ENCODE measurements at places on chromosomes 16 and 17.

- no peak for DNase-seq
These were observed 63.0 kb downstream of the PGS1 start for GRCh38 chr17:78441271-78441971.

GRCh38 chr16:57003439-57004386 lies 14.4 kb downstream of the NLRC5 start:
- no peak for DNase-seq

GRCh38 chr16:54285414-54286089 lies 1.0 kb downstream of the IRX3 start:
- DNase-seq = no peak

DNA sequence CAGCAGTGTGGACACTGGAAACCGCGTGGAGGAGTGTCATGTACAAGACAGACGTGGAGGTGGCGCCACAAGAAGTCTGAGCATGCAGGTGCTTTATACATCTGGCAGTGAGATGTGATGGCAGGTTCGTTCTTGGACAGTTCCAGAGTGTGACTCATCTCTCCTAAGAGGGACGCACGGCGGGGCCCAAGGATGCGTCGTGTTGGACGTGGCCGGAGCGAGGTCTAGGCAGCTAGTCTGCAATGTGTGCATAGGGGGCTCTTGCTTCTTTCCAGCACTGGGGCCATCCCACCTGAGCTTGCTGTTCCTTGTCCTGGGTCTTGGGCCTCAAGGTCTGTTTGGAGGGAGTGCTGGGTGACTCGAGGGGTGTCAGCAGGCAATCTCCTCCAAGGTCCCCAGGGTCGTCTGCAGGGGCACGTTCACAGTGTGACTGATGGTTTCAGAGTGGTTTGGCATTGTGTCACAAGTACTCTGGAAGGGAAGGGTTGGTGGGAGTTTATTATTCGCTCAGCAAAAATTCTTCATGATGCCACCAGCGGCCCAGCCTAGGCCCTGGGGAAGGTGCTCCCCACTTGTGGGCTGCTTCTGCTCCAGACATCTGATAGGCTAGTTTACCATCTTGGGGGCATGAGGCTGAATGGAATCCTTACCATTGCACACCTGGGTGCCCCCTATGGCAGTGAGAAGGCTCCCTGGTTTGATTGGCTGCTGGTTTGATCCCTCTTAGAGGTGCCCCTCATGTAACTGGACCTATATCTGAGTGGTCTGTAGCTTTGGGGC lies 22.1 kb downstream of the SPACA3 start:
- DNase-seq = no peak

- DNase-seq = no peak
These were observed 9.7 kb upstream of the RSKR start for GRCh38 chr17:28623696-28624095.

- DNase-seq = no peak
These were observed 11.7 kb upstream of the SLC47A2 start for GRCh38 chr17:19728084-19728495.

GRCh38 chr17:11242411-11242810 lies 1.4 kb downstream of the SHISA6 start:
- no peak for DNase-seq

DNA sequence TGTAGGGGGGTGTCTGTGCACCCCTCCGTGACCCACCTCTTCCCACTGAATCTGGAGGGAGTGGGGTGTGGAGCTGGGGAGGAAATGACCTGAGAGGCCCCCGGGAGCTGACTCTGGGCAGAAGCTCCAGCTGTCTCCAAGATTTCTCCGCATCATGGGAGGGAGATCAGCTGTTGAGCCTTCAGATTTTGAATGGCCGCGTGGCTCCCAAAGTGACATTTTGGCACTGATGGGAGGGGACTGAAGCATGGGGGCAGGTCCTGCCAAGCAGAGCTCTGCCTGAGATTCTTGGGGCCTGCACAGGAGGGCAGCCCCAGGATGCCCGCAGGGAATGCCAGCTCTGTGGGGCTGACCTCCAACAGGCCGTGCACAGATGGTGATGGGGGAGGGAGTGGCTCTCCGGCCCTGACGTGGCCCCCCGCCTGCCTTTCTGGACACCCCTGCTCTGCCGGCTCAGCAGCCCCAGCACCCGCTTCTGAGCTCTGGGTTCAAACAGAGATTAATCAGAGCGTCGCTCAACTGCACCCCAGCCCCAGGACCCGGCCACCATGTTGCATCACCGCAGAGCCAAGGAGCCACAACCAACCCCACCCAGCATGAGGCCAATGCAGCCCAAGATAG lies 25.3 kb upstream of the UBE2I start:
- DNase-seq = no peak

DNA sequence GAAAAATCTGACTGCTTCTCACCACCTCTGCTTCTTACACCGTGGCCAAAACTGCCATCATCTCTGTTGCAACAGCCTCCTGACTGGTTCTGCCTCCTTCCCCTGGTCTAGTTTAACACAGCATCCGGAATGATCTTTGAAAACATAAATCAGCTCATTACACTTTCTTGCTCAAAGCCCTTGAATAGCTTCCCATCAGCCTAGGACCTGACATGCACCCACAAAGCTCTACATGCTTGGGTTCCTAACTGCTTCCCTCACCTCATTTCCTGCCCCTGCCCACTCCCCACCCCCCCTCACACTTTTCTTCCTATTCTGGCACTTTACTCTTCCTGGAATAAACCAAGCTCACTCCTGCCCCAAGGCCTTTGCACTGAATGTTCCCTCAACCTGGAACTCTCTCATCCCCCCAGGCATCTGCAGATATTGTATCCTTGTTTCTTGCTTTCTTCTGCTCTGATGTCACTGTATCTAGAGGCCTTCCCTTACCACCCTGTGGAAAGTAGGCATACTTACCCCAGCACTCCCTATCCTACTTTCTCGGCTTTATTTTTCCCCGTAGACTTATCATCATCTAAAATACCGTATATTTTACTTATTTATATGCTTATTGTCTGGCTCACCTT lies 112.4 kb downstream of the FTO start:
- DNase-seq = no peak

DNA sequence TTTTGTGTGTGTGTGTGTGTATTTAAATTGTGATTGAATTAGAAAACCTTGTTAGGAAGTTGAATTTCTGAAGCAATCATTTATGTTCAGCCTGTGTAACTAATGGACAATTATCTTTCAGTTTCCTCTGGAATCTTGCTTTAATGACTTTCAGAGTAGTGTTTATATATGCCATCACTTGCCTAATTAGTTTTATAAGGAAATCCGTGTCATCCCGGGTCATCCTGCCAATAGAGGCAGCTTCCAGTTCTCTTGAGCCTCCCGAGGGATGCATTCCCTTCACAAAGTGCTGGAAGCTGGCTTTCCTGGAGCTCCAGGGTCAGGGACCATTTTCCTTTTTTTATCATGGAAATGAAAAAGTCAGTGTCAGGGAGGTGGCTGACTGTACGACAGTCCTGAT lies 42.9 kb downstream of the PRKCA start:
- DNase-seq = no peak

DNA sequence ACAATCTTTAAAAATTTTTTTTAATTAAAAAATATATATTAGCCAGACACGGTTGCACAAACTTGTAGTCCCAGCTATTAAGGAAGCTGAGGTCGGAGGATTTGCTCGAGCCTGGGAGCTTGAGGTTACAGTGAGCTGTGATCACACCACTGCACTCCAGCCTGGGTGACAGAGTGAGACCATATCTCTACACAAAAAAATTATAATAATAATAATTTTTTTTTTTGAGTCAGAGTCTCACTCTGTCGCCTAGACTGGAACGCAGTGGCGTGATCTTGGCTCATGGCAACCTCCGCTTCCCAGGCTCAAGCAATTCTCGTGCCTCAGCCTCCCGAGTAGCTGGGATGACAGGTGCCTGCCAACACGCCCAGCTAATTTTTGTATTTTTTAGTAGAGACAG lies 23.8 kb downstream of the LITAF start:
- DNase-seq = no peak

- no peak for DNase-seq
These were observed 24.5 kb downstream of the GPR142 start for GRCh38 chr17:74391771-74392170.

- DNase-seq = no peak
These were observed 363.9 kb downstream of the SEC14L1 start for GRCh38 chr17:77504652-77505155.

DNA sequence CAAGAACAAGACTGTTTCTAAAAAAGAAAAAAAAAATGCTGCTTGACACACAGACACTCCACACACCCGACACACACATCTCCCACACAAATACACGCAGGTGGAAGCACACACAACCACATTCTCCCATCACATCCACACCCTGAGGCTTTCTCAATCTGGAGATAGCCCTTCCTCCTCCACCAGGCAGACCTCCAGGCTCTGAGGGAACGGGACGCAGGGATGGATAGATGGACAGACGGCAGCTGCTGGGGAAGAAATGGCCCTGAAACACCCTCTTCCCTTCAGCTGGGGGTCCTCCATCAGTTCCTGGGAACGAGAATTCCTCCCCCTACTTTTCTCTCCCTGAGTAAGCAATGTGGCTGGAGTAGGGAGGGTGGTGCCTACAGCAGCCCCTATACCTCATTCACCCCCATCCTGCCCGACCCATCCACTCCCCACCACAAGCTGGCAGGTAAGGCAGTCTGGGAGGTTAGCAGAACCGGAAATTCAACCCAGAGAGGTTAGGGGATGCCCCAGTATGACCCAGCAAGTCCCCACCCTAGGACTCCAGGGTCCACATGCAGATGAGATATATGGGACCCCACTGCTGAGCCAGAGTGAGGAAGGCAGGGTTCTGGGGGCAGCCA lies 4.1 kb upstream of the LITAFD start:
- DNase-seq = no peak

- DNase-seq = no peak
These were observed 66.0 kb downstream of the CDK12 start for GRCh38 chr17:39527220-39527813.

GRCh38 chr17:53527473-53527872 lies 295.3 kb upstream of the KIF2B start:
- no peak for DNase-seq

GRCh38 chr17:44218344-44219107 lies 949 bp downstream of the UBTF start:
- peak; percentile 86 for DNase-seq

- DNase-seq = no peak
These were observed 25.5 kb upstream of the AXIN2 start for GRCh38 chr17:65586899-65587298.

DNA sequence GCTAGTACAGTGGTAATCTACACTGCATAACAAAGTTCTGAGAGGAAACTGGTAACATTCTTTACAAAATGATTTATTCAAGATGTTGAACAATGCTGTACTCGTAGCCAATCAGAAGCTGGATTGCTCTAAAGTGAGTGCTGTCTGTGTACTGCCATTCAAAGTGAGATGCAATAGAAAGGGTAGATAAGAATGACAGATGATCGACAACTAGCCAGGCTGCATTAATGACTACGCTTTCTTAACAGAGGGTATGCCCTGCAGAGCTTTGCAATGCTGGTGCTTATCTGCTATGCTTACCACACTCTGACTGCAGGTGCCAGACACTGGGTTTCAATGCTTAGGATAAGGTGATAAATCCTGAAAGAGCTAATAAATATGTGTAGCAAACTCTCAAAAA lies 46.1 kb upstream of the SLC25A19 start:
- no peak for DNase-seq

- no peak for DNase-seq
These were observed 16.0 kb upstream of the SOX9 start for GRCh38 chr17:72104863-72105234.

- DNase-seq = no peak
These were observed 11.0 kb upstream of the XYLT1 start for GRCh38 chr16:17481736-17482135.

GRCh38 chr16:29744541-29745101 lies 1.2 kb downstream of the C16orf54 start:
- peak; percentile 7 for DNase-seq

DNA sequence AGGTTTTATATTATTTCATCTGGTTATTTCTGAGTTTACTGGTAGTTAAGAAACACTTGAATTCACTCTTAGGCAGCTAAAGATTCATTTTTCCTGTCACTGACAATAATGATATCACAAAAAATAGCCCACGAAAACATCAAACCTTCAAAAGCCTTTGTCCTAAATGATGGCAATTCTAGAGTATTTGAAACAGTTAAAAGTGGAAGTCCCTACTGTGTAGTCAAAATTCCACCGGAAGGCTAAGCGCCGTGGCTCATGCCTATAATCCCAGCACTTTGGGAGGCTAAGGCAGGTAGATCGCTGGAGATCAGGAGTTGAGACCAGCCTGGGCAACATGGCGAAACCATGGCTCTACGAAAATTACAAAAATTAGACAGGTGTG lies 103.5 kb downstream of the HIC1 start:
- DNase-seq = no peak

DNA sequence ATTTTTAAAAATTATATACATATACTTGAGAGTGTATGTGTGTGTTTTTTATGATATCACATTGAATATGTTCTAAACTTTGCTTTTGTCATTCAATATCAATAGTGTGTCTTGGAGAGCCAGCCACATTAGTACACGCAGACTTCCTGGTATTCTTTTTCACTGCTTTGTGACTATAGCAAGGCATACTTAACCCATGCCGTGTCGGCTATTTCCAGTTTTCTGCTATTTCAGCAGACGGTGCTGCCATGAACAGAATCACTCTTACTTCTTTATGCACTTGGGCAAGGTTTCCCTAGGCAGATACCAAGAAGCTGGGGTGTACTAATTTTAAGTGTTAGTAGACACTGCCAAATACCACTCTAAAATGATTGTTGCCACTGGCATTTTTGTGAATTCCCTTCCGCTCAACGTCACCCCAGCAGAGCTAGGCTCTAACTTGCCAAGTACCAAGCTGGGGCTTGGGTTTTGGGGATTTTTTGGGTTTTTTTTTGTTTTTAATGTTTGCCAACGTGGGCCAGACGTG lies 134.9 kb downstream of the SOCS1 start:
- no peak for DNase-seq

- DNase-seq = no peak
These were observed 23.7 kb upstream of the CYLD start for GRCh38 chr16:50718061-50718760.

DNA sequence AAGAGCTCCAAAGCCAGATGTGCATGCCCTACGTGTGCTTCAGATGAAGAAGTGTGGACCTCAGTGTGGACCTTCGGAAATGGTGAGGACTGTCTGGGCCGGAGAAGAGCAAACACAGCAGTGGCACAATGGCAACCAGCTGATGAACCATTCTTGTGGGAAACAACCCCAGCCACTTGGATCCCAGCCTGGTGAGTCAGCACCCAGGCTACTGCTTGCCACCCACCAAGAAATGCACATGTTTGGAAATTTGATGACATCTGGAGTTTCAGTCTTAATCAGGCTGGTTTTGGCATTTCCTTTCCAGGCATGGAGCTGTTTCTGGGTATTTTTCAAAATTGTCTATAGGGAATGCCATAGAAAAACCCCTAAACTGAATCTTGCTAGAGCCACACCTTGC lies 42.7 kb downstream of the DYNLRB2 start:
- peak; percentile 35 for DNase-seq

GRCh38 chr17:67649891-67650290 lies 67.8 kb upstream of the NOL11 start:
- no peak for DNase-seq
